ENCODE measurements at places on chromosomes 7 and 10. TPM values are rescaled to one million over a fixed set of nuclear protein-coding genes. Genes with fewer than 3 reads are reported as not detected.

GRM3 gene
- total RNA-seq: not detected

DNA sequence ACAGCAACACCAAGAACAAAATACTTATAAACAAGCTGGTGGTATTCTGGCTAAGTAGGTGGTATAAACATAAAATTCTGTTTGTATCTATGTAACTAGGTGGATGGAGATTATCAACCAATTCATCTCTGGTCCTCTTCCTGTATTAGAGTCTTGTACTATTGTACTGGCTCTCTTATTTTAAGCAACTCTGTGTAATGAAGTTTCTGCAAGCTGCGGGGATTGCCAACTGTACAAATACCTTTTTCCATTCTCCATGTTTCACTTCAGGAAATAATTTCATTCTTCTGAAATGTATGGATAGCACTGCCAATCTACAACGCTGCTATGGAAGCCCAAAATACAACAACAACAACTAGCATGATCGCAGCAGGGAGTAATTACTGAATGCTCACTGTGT is 44.8 kb downstream of the JAZF1 start:
- DNase-seq: no peak

DNA sequence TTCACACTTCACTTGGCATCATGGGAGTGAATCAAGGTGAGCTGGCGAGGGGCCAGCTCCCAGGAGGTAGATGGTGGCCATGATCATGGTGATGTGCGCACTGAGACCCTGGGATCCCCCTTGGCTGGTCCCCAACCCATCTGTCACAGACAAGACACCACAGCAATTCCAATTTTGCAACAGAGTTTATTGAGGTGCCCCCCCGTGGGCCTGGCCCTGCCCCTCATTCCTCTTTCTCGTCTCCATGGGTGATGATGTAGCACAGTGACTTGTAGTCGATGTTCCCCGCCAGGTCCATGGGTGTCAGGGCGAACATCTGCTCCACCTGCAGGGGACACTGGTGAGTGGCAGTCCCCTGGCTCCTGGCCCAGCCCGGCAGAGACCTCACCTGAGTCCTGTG is 2.4 kb downstream of the MYL7 start:
- DNase-seq: no peak

DNA sequence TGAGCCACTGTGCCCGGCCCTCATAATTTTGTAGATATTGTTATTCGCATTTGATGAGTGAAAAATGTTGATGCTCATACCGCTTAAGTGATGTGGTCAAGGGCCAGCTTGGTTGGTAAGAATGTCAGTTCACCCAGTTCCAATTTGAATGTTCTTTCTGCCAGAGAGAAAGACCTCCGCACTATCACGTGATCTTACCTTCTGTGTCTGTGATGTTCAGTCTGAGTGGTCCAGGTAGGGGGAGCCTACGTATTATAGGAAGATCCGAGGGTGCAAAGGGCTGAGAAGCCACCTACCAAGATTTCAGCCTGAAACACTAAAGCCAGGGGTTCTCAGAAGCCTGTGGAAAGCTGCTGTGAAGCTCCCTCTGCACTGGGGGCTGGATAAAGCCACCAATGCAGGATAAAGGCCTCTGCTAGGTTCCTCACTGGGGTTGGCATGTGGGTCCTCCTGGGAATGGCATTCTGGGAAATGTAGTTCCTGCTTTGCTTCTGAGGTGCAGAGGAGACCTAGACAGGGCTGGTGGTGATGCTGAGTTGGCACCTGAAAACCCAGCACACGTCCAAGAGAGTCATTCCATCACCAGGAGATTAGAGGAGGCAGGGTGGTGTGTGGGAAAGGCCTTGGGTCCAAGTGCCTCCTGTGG is 64.7 kb upstream of the AOAH start:
- no peak for DNase-seq

DNA sequence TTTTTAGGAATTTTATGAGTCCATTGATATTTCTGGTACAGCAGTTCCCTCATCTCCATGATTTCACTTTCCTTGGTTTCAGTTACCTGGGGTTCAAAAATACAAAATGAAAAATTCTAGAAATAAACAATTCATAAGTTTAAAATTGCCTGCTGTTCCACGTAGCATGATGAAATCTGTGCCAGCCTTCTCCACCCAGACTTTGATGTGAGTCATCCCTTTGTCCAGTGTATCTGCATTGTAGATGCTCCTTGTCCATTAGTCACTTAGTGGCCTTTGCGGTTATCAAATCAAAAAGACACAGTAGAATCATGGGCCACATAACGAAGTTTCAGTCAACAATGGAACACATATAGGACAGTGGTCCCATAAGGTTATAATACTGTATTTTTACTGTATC is 286.9 kb downstream of the PTEN start:
- no peak for DNase-seq

DNA sequence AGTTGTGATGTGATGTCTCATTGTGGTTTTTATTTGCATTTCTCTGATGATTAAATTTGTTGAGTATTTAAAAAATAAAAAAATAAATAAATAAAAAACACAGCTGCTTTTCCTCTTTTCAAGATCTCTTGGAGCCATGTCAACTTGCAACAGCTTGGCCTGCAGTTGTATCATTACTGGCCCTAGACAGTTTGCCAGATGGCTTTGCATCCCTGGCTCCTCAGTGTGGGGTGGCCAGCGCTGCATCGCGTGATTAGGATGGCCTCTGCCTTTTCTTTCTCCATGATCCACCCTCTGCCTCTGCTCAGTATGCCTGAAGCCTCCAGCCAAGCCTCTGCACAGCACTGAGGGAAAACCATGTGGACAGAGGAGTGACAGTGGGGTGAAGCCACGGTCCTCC is 96.8 kb downstream of the PPP1R3C start:
- DNase-seq: peak; percentile 39

DNA sequence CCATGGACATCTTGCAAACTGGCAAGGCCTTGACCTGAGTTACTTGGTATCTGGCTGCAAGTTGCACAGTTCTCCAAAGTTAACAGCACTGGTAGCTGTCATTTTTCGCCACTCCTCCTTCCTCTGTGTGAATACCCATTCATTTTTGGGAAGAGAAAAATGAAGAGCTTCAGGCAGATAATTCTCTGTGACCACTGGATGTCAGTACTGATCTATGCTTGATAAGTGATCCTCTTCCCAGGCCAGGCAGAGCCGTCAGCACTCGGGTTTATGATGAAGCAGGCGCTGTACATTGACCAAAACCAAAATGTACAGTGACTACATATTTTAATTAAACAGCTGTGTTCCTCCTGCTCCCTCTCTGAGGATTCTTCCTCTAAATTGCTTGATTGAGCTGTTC is 55.9 kb upstream of the PDZD8 start:
- DNase-seq: no peak

FUOM gene
- 5.1 TPM for total RNA-seq

- no peak for DNase-seq
These were observed 79.2 kb downstream of the ABCA13 start for GRCh38 chr7:48250441-48250951.

PDE6C gene
- not detected for total RNA-seq

DNA sequence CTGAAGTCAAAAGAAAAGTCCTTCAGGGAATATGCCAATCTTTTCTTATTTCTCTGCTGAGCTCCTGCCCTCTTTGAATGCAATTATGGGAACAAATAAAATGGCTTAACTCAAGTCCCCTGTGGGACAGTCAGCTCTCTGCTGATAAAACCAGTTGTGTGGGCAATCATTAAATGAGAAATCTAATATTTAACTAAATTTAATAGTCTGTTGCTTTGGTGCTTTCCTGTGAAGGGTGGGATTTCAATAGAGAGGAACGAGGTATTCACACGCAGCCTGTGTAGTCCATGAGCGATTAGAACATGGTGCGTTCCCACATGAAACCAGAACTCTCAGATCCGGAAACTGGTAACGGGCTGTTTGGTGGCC is 138.4 kb downstream of the PAXIP1 start:
- DNase-seq: no peak

GRCh38 chr7:95598511-95598910 is 2.2 kb upstream of the PDK4 start:
- no peak for DNase-seq

DNA sequence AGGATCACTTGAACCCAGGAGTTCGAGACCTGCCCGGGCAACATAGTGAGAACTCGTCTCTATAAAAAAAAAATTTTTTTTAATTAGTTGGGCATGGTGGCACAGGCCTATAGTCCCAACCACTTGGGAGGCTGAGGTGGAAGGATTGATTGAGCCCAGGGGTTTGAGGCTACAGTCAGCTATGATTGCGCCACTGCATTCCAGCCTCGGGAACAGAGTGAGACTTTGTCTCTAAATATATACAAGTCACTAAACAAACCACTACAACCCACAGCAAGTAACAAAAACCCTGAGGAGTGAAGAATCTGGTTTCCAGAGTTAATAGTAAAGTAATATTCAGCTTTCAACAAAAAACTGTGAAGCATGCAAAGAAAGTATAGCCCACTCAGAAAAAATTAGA is 32.7 kb upstream of the HHEX start:
- no peak for DNase-seq
